ENCODE measurements at places on chromosomes 16 and 17.
A peak's percentile ranks its signal among the peaks of the same experiment; 100 is the strongest.

DNA sequence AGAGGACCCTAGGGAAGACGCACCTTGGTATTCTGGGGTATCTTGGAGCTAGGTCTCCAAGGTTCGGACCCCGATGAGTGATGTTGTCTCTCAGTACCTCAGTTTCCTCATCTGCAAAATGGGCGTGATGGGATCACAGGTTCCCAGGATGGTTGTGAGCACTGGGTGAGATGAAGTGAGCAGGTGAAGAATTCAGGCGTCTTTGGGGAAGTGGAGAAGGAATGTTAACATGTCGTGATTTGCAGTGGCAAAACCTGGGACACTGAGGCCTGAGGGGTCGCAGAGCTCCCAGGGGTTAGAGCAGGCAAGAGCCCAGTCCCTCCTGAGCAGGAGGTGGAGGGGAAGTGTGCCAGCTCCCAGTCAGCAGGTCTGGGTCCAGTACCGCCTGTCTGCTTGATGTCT, 215.1 kb upstream of the GSE1 start:
- no peak for DNase-seq

DNA sequence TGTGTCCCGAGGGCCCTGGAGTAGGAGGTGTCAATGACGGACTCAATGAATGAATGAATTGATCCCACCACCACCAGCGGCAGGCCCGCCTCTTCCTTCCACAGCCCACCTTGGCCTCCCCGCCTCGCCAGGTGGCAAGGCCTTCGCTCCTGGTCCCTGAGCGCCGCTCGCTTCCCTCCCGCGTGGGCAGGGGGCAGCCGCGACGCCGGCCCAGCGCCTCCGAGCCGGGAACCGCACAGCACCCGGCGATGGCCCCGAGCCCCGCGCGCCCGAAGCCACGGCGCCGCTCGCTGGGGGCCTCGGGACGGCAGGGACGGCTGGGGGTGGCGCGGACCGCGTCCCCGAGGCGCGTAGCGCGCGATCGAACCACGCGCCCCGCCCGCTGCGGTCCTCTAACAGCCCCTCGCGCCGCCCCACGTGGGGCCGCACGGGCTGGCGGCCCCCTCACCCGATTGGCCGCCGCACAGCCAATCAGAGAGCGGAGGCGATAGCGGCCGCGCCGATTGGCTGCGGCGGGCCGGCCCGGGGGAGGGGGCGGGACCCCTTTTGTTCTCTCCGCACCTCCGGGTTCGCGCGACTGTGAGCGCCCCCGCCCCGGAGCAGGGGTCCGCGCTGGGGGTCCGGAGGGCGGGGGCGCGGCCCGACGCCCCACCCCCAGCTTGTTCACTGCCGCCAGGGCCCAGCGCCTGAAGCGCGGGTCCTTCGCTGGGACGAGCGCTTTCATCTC, 31.4 kb downstream of the ACTG1 start:
- DNase-seq = no peak

DNA sequence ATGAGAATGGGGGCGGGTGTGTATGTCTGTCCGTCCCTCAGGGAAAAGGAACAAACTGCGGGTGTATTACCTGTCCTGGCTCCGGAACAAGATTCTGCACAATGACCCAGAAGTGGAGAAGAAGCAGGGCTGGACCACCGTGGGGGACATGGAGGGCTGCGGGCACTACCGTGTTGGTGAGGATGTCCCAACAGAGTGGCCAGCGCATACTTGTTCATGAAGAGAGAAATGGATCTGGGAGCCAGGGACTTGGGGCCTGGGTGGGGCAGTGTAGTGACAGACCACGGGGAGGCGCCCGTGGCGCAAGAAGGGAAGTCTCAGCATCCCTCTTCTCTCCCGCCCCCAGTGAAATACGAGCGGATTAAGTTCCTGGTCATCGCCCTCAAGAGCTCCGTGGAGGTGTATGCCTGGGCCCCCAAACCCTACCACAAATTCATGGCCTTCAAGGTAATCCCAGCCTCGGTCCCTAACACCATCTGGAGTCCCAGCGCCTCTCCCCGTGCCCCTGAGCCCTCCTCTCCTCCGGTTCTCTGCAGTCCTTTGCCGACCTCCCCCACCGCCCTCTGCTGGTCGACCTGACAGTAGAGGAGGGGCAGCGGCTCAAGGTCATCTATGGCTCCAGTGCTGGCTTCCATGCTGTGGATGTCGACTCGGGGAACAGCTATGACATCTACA, 3.5 kb upstream of the C17orf107 start:
- DNase-seq = no peak

- no peak for DNase-seq
Measured at GRCh38 chr17:30517786-30518185, 40.6 kb downstream of the GOSR1 start.

DNA sequence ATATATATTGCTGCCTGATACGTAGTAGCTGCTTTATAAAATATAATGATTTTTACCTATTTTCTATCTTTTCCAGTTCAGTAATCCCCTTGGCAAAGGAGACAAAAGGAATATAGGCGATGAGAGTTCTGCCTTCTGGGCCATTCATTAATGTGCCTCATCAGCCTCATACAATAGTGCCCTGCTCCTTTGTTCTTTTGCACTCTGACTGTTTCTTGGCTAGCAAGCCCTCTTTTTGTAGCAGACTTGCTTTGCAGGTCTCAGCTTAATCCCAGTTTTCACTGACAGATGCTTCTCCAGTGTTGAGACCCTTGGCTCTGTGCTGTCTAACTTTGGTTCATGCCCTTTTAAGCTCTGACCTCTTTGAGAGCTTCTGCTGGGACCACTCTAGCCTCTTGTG, 10.4 kb downstream of the HSD17B2 start:
- DNase-seq = no peak

GRCh38 chr16:79918916-79919315, 318.4 kb upstream of the MAF start:
- DNase-seq = no peak

DNA sequence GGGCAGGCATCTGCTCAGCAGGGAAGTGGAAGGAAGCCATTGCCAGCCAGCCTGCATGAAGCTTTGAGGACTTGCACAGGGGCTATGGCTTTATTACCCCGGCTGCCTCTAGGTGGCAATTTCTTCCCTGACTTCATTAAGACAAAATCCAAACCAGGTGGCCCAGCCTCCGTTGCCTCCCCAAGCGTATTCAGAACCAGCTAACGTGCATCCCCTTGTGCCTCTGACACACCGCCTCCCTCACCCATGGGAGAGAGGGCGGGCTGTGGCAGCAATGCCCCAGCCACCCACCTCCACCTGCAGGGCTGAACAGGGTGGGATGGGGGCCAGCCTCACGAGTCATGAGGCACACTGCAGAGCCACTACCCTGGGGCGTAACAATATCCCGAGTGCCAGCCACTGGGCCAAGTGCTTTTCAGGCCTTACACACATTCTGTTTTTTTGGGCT, 6.8 kb downstream of the KIFC3 start:
- no peak for DNase-seq

- DNase-seq = no peak
Measured at GRCh38 chr16:89904606-89905510, 13.8 kb upstream of the MC1R start.

DNA sequence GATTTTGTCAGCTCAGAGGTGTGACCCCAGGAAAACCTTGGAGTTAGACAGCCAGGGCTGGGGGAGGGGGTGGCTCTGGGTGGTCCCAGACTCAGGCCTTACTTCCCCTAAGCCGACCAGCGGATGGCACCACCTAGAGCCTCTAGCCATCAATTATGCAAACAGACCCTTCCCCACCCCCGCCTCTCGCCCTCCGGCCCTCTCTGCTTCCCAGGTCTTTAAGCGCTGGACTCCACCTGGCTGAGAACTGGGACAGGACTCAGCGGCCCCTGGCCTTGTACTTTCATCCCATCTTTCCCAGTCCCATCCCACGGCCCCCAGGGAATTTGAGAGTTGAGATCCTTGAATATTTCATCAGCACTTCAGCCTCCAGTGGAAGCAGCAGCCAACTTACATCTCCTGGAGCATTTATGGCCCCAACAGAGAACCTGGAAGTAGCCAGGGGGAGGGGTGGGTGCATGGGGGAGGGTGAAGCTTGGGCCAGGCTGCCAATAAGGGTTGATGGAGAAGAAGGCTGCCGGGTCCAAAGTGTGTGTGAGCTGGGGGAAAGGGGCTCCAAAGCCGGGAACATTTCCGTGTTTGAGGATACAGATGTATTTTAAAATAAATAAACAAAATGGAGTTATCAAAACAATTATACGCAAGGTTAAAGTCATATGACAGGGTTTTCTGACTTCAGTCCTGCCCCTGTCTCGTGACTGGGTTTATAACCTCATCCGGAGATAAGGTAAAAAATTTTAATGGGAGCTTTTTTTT, 7.5 kb upstream of the JUP start:
- DNase-seq = no peak

GRCh38 chr16:30581457-30581856, 4.0 kb downstream of the ZNF785 start:
- no peak for DNase-seq

GRCh38 chr17:37106049-37106448, 157.3 kb downstream of the AATF start:
- DNase-seq = no peak

DNA sequence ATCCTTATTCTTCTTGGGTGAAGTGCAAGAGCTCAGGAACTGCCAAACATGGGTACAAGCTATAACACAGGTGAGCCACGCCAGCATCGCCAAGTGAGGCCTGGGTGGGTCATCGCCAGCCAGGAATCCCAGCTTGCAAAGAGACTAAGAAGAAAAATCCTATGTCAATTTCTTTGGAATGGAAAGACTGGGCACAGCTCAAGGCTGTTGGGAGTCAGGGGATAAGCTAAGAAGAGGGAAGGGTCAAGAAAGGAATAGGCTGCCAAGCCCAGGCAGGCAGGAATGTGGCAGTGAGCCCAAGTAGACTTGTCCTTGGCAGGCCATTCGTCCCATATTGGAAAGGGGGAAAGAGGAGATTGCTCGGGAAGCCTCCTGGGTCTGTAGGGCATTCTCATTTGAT, 191.4 kb upstream of the CDH5 start:
- no peak for DNase-seq

GRCh38 chr16:83968306-83968851, 335 bp downstream of the NECAB2 start:
- DNase-seq = no peak

DNA sequence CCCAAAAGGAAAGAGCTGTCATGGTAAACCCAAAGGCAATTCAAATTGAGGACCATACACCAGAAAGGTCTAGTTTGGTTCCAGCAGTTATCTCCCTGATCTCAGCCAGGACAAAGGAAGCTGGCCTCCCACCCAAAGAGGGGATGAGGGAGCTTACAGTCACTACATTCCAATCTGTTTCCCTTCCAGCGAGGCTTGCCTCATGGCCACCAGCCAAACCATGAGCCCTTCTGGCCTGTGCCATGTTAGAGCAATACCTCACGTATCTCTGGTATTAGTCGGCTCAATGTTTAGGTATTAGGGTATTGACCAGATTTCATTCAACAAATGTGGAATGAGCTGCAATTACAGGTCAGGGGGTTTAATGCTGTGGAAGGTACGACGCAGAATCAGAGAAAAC, 8.4 kb downstream of the NDUFAB1 start:
- DNase-seq = no peak

GRCh38 chr17:27535975-27536374, 79.7 kb downstream of the KSR1 start:
- no peak for DNase-seq

- no peak for DNase-seq
Measured at GRCh38 chr16:4352843-4353242, 1.7 kb upstream of the PAM16 start.

- DNase-seq = no peak
Measured at GRCh38 chr16:15925631-15926030, 23.8 kb upstream of the ABCC1 start.

DNA sequence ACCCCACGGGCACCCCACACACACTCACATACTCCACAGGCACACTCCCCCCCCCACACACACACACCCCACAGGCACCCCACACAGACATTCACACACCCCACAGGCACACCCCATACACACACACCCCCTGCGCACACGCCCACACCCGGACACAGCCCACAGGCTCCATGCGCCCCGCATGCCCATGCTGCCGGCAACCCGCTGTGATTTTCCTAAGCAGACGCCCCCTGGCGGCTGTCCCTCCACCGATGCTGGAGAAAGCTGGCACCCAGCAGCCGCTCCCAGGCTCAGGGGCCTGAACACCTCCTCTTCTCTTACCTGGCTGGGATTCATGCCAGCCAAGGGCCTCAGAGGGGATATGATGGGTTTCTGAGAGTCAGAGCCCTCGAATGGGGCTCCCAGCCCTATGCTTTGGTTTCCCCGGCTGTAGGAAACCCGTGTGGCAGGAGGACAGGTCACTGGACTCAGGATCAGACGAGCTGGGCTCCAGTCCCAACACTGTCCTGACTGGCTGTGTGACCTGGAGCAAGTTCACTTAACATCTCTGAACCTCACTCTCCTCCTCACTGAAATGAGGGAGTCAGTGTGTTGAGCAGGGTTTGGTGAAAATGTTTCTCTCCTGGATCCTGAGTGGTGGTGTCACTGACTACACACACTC, 19.6 kb upstream of the TNFRSF13B start:
- no peak for DNase-seq

DNA sequence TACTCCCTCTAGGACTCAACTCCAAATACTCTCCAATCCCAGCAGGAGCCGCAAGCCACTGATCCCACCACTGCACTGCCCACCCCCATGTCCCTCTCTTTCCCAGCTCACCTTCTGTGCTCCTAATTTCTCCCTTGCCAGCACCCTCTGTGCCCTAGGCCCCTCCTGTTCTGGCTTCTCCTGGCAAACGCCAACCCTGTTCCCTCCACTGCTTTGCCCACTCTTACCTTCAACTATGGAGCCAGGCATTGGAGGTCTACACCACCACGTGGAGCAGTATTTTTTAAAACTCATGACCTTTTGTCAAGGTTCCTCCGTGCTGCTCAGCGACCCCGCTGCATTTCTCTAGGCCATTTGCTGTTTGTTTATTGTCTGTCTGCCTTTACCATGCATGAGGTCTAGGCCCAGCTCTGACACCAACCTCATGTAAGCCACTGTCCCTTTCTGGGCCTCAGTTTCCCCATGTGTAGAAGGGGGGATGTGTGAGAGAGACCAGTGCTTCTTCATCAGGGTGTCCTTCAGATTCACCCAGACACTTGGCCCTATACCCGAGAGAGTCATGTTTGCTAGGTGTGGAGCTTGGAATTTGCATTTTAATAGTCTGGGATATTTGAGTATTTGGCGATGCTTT, 4.6 kb downstream of the CCDC102A start:
- no peak for DNase-seq

GRCh38 chr17:27217631-27218030, 76.3 kb upstream of the WSB1 start:
- peak; percentile 82 for DNase-seq

DNA sequence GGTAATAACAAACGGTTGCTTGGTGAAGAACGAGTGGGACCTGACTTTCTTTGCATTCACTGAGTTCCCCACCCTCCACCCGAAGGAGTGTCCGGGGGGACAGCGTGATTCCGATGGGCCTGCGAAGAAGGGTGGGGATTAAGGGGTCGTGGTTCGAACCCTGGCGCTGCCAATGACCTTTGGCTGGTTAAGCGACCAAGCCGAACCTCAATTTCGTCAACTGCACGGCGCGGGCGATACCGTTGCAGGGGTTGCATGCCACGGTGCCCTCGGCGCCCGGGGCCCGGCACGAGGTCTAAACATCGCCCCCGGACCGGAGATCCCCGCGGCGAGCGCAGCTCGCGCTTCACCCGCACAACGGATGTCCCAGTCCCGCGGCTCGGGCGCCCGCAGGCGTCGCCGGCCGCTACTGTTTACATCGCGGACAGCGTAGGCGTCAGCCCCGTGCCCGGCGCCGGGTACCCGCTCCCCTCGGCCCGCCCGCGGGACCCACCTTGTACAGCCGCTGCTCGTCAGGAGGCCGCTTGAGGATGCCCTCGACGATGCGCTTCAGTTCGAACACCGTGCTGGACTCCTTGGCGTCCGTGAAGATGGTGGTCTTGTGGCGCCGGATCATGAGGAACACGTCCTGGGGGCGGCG, 460 bp downstream of the ELOB start:
- no peak for DNase-seq
